ENCODE measurements at places on chromosomes 6 and 20.

DNA sequence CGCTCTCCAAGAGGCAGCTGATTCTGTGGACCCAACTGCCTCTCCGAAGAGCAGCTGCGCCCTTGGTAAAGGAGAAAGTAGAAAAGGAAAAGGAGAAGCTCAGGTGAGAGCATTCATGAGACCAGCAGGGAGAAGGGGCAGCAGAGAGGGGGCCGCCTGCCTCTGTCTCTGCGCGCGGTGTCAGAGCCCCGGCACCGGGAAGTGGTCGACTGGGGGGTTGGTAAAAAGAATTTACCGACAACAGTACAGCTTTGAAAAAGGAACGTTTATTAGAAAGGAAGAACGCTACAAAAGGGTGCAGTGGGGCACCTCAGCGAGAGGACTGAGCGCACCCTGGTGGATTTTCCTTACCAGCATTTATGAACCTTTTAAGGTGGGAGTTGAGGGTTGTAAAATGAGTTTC is 61.9 kb downstream of the GPR6 start:
- peak; percentile 75 for DNase-seq

DNA sequence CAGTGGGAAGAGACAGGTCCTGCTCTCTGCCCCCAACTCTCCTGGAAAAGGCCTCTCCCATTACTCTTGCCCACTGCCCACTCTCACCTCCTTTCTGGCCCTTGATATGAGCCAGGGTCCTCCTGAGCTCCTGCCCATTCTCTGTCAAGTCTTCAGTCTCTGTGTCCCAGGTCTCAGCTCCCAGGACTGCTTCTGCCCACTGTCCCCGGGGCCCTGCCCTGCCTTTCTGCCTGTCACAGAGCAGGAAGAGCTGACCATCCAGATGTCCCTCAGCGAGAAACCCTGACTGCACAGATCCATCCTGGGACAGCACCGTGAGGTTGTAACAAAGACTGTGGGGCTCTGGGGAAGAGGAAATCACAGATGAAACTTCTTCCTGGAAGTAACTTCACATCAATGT is 22.2 kb downstream of the HLA-F start:
- DNase-seq: no peak

DNA sequence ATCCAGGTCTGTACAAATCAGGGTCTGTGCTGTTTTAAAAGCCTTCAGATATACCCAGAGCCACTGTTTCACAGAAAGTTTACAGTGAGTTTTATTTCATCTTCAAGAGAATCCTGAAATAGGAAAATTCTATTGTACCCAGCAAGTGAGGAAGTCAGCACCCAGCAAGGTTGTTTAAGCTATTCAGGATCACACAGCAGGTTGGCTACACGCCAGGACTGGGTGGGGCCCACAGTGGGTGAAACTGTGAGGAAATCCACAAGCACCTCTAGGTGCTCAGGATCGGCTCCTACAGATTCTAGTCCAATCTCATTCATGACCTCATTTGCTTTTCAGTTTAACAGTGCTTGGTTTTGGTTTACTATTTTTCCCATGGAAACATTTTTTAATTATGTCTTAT is 128.9 kb downstream of the SYNDIG1 start:
- no peak for DNase-seq

GRCh38 chr20:14959506-14960475 is 622.4 kb upstream of the FLRT3 start:
- DNase-seq: no peak

DNA sequence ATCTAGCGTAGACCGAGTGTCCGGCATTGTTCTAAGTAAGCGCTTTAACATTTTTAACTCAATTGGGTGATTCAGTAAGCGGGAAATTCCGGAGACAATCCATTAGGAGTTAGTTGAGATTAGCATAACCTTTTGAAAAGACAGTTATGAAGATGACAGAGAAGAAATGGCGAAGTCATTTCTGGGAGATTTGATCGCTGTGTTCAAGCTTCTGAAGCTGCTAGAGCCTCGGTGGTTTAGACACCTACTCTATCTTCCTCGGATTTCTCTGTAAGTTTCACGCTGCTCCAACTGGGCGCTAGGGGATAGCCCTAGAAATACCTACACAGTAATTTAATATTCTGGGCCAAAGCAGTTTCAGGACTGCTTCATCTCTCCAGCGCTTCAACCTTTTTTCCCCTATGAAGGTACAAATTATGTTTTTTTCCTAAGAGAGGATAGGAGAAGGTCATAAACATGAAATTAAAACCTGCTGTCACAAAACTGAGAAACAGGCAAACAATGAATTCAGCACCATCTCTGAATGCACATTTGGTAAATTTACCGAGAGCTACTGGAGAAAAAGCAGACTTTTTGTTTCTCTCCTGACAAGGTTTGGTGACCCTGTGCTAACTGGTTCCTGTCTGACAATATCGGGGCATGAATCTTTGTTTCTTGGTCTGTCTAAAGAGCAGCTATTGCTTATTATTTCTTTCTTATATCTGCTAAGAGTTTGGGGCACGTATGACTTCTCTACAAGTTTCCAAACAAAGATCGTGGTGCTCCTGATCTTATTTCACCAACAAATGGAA is 22.4 kb downstream of the ZNF311 start:
- DNase-seq: no peak

GRCh38 chr6:135999393-135999792 is 147.9 kb downstream of the PDE7B start:
- DNase-seq: no peak

DNA sequence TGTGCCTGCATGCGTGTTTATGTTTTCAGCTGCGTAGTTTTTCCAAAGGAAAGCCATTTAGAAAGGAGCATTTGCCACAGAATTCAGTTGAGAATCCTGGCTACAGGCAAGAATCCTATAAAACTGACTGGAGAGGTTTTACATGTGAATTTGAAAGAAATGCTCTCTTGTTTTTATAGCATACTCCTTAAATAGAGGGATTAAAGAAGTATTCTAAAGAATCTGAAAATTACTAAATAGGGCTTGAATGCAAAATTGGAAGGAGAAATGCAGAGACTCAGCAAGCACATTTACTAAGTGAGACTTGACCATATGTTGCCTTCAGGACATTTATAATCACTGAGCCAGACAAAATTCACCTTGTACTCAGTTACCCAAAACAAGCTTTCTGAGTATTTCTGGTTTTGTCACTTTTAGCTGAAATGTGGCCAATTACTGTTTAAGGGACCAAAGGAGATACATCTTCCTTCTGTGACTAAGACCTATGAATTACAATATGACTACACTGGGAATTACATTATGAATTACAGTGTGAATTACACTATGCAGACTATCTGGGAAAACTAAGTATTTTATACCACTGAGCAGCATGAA is 107.4 kb upstream of the ASCC3 start:
- DNase-seq: no peak

GRCh38 chr6:14804785-14805210 is 441.1 kb upstream of the JARID2 start:
- DNase-seq: no peak

GRCh38 chr20:33103556-33103955 is 24.1 kb downstream of the BPIFB4 start:
- no peak for DNase-seq

- DNase-seq: no peak
Measured at GRCh38 chr6:41653691-41654090, 15.4 kb downstream of the MDFI start.

- DNase-seq: no peak
Measured at GRCh38 chr6:27870291-27870870, 41.8 kb downstream of the OR2B2 start.

DNA sequence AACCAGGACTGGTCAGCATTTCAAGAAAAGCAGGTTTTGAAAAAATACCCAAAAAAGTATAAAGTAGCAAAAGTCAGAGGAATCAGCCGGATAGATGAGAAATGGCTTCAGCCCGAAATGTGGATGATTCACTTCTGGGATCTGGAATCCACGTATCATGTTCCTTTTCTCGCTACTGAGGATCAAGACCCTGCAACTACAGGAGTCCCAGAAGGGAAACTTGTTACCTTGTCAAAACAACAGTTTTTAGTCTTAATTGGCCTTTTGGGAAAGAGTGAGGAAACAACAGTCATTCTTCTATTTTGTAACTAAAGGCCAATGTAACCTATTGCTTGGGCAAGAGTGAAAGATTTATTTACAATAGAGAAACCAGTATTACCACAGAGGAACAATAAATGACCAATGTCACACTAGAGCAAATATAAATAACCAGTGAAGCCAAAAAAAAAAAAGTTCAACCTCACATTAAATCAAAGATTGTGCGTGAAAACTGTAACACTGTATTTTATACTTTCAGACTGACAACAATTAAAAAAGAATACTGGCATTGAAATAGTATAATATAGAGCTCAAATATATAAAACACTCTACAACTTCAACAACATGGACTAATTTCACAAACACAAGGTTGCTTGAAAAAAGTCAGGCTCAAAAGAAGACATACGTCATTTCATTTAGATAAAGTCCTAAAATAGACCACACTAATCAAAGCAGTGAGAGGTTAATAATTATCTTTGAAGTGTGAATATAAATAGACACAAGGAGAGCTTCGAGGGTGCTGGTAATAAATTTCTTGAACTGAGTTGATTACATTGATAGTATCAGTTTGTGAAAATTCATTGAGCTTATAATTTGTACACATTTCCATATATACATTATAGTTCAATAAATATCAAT is 116.2 kb downstream of the GFRAL start:
- no peak for DNase-seq

DNA sequence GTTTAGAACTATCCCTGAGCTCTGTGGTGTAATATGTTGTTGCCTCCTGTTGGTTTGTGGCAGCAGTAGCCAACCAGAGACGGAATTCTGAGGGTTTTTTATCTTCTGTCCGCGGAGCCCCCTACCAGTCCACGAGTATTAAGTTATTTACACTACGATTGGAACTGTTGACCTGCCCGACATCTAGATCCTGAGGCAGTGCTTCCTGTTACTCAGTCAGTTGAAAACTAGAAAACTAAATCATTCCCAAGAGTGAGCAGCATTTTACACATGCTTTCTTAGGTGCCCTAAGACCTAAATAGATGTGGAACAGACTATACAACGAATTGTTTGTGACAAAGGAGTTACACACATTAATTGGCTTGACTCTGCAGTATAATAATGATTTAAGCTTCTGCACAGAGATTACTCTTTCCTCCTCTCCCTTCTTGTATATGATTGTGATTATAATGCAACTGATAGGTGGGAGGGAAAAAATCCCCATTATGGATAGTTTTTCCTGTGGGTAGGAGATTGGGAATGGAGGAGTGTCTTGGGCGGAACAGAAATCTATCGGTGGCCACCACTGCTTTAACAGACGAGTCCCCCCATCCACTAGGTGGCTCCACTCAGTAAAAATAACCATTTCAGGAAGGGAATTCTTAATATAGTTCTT is 1.7 kb downstream of the LOC128125822 start:
- peak; percentile 47 for DNase-seq

DNA sequence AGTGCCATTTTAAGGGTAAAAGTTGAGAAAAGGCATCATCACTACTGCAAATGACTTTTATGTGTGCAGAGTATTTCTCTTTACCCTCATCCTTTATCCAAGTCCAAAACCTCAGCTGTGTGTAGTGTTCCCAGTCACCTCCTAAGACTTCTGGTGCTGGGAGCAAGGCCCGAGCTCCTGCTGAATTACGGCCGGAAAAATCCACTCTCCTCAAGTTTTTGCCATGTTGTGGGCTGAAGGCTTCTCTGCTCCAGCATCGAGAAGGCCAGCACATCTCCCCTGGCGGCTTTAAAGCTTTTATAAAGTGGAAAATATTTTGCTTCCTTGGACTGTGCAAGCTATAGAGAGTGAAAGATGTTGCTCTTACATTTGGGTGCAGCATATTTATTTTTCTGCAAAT is 153.2 kb upstream of the THBS2 start:
- DNase-seq: no peak

- no peak for DNase-seq
Measured at GRCh38 chr20:63017826-63018411, 11.2 kb upstream of the BHLHE23 start.

DNA sequence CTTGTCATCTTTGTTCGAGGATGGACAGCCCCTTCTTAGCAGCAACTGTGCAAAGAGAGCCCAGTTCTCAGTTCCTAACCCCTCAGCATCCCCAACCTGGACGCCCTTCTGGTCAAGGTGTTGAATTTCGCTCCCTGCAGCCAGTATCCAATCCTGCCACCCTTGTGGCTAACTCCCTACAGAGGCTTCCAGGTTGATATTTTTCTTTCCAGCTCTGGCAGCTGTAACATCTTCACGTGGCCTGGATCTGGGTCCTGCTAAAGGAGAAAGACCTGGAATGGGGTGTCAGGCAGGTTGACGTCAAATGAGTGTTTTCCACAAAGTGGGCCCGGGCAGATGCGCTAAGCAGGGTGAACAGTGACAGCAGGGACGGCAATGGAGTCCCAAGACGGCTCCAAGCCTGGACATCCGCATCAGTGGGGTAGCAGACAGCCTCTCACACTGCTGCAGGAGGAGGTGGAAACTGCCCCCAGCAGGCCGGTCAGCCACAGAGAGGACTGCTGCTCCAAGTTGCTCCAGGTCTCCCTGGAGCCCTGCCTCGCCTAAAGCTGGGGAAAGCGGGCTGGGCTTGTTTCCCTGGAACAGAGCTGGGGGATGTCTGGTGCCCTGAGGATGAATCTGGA is 1.0 kb upstream of the YTHDF1 start:
- no peak for DNase-seq

Measured in activated T-cell treated with anti-CD3 and anti-CD28 coated beads, Interleukin-2, amount 50 U/mL, for 48 hours (primary cell).